AG04450 (cell line): ENCODE measurements at places on chromosomes 1 and 21.
A peak's percentile ranks its signal among the peaks of the same experiment; 100 is the strongest.

DNA sequence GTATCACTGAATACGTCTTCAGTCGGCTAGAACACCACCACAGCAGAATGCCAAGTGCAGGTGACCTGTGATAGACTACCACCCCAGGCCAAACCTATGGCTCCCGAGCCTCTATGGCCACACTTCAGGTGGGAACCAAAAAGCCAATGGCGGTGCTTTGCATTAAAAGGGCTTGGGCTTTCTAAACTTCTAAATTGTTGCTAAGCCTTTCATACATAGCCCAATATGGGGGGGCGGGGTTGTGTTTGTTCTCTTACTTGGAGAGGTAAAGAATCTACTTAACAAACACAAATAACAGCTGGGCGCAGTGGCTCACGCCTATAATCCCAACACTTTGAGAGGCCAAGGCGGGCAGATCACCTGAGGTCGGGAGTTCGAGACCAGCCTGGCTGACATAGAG lies 19.7 kb downstream of the USP48 start:
- DNase-seq, result no peak

DNA sequence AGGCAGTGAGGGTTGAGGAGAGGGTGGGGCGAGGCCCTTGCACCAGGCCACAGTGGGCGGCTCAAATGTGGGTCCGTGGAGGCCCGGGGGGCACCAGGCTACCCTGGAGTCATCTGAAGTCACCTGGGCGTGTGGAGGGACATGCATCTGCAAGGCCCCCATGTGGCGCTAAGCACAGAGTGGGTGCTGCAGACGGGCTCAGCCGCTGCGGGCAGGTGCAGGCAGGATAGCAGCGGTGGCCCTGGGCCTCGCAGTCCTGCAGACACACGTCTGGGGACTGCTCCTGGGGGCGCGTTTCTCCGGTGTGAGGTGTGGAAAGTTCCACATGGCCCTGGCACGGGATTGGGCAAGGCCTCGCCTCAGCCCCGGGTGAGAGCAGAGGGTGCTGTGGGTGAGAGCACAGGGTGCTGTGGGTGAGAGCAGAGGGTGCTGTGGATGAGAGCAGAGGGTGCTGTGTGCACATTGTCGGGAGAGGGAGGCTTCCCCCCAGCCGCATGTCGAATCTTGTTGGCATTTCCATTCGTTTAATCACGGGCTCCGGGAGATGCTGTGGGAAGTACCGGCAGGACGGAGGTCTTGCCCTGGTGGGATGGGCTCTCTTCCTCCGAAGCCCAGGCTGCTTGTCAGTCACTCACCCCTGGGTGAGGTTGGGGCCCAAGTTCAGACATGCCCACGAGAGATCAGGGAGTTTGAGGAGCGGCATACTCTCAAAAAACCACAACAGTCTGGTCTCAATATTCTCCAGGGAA lies 46.5 kb downstream of the TP73 start:
- no peak for DNase-seq

DNA sequence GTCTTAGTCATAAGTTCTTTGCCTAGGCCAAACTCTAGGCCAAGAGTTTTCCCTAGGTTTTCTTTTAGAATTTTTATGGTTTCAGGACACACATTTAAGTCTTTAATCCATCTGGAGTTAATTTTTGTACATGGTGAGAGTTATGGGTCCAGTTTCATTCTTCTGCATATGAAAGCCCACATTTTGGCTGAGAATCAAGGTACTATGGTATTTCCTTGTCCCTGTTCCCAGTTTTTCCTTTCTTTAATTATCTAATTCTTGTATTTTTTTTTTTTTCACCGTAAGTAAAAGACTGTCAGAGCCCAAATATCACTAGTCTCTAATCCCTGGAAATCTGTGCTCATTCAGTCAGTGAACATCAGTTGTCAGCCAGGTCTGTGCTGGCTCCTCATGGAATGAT lies 105.4 kb downstream of the MAP3K21 start:
- no peak for DNase-seq

DNA sequence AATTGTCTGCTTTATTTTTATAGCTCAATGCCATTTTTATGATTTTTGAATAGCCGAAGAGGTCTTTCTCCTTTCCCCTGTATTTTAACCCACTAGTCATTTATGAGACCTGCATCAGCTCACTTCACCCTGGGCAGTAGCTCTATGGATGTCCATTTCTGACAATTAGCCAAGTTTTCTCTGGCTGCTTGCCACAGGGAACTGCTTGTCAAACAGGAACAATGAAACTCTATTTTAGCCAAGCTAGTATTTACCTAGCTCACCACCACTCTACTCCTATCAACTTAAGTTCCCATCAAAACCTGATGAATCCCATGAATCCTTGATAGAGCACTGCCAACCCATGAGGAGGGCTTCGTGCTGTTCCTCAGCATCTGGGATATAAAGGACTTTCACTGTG lies 406.7 kb downstream of the RWDD3 start:
- DNase-seq, result no peak

DNA sequence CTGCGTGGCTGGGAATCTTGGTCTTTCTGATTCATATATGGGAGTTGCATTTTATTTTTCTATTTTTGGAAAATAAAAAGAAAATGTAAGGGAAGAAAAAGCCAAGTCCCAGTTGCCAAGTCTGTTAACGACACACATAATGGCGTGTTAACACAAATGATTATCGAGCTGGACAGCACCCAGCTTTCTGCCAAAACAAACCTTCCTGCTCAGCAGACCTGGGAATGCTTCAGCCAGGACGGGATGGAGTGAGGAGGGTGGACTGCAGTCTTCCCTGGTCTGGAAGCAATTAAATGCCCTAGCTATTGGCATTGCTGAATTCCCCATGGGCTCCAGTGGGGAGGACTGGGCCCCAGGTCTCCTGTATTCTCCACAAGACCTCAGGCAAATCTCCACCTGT lies 184.2 kb upstream of the USP24 start:
- DNase-seq, result no peak

- DNase-seq, result no peak
Measured at GRCh38 chr1:230259621-230260020, 166.5 kb downstream of the PGBD5 start.

- DNase-seq, result no peak
Measured at GRCh38 chr1:39992234-39992633, 37.3 kb downstream of the MFSD2A start.

DNA sequence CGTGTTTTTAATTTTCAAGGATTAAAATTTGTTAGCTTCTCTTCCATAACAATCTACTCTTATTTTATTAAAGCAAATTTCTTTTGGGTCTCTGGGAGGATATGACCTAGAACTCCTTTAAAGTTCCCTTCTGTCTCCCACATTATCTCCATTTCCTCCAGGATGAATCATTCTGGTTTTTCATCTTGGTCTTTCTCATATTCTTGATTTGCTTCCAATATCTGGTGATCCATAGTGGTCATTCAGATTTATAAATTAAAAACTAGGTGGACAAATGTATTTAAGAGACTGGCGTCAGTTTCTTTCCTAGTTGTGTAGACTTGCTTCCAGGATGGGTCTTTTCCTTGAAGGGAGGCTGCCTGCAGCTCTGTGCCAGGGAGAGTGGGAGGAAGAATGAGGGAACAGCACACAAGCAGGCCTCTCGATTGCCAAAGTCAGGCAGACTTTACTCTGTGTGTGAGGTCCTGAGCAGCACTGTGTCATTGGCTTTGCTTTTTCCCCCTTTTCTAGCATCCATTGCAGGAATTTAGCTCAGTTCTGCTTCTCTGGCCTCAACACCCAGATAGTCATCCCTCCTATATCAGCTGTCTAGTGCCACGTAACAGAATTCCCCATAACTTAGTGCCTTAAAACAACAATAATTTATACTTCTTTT lies 48.1 kb upstream of the FOXO6 start:
- DNase-seq, result no peak

GRCh38 chr1:169896013-169896412 lies 2.3 kb upstream of the SCYL3 start:
- no peak for DNase-seq

GRCh38 chr1:78254517-78254916 lies 208.8 kb downstream of the GIPC2 start:
- DNase-seq, result no peak

GRCh38 chr1:212478467-212479025 lies 45.8 kb downstream of the NENF start:
- no peak for DNase-seq

DNA sequence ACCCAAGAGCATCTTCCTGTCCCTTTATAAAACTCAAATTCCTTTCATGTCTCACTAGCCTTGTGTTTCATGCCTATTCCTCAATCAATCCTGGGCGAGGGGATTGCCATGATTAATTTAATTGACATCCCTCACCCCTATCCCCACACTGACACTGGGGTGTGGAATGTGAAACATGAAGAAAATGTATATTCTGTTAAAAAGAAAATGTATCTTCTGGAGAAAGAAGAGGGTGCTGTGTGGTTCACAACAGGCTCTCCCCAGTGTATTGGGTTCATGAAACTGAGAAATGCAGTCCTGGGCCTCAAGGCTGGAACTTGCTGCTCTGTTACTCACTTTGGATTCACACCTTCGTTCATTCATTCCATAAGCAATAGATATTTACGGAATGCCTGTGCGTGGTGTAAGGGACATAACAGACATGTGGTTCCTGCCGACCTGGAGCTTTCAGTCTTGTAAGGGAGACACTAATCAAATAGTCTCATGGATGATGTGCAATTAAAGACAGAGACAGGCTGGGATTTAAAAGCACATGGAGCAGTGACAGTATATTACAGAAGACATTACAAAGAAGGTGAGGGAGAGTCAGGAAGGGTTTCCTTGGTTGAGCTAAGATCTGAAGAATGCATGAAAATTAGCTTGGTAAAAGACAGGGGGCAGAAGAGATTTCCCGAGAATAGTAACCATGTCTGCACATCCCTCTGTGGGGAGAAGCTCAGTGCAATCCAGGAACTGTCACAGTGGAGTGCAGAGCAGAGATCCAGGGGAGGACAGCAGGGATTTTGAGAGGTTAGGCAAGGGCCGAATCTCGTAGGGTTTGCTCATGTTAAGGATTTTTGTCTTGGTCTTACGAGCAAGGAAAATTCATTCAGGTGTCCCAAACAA lies 32.1 kb downstream of the SERTAD4 start:
- DNase-seq, result no peak

DNA sequence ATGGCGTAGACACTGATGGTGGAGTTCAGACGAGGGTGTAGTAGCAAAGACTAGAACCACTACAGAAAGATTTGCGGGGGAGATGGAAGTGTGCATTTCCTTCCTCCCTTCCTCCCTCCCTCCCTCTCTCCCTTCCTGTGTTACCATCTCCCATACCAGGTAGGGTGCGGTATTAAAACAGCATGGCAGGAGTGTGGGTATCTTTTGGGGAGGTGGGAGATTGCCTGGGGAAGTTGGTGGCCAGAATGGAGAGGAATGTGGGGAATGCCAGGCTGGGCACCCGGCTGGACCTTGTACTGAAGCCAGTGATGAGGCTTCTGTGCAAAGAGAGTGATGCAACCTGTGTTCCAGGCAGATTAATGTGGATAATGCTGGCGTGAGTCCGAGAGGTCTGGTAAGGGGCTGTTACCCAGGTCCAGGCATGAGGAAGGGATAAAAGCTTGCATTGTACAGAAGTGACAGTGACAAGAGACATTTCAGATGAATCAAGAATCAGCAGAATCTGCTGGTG lies 30.3 kb upstream of the PPP2R5A start:
- no peak for DNase-seq

- no peak for DNase-seq
Measured at GRCh38 chr1:4894566-4894965, 240.2 kb downstream of the AJAP1 start.

- DNase-seq, result no peak
Measured at GRCh38 chr1:11229203-11229602, 33.1 kb downstream of the MTOR start.

DNA sequence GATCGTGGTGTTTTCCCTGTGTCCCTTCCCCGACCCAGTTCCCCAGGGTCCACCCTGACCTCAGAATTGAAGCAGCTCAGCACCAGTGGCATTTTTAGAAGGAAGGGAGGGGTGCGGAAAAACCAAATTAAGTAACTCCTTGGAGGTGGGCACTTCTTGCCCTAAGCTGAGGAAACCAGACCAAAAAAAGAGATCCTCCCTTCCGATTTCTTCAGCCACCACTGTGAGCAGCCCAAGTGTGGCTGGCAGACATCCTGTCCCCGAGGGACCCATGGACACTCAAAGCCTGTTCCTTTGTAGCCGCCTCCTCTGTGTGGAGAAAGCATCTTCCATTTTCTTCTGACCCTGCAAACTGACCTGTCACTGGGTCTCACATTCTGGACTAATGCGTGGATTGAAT lies 31.3 kb downstream of the KIRREL1 start:
- DNase-seq, result no peak

DNA sequence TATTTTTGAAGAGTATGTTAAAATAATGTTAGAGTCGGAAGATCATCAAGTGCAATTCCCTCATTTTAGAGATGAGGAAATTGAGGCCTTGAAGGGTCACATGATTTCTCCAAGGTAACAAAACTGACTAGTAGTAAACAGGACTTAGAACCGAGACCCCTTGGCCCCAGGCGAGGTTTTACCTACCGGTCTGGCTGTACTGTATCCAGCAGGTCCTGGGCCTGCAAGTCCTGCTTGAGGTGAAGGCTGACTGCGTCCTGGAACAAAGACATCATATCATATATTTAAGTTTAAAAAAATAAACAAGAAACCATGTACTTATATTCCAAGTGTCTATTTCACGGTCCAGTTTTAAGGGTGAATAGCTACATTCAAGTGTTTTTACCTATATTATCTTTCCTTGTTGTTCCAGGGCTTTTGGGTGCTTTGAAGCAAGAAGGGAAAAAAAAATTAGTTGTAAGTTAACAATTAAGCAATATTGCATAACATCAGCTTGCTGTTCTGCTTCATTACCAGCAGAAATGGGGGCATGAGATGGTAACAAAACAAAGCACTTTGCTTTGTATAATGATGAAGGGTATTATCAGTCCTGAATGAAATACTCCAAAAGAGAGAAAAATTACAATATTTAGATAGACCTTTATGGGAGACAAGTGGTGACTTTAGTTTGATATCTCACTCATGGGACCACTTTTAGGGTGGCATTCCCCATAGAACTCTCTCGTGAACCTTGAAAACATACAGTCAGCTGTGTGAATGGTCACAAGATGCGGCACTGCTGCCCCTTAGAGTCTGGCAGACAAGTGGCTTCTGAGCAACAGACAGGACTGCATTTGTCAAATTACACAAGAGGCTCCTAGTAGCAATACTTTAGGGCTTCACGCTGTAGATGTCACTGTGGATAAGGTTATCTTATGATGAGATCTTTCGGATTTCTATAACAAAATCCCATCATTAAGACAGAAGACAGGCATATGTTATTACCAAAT lies 29.8 kb upstream of the CFAP298 start:
- DNase-seq, result no peak

GRCh38 chr1:3313576-3313950 lies 140.9 kb upstream of the ARHGEF16 start:
- peak; percentile 55 for DNase-seq

GRCh38 chr1:90274376-90274775 lies 279.5 kb downstream of the ZNF326 start:
- no peak for DNase-seq

GRCh38 chr1:92995441-92996430 lies 34.5 kb upstream of the DIPK1A start:
- no peak for DNase-seq

- peak; percentile 62 for DNase-seq
Measured at GRCh38 chr1:183989078-183989577, 48.4 kb downstream of the COLGALT2 start.

GRCh38 chr1:44759077-44759476 lies 16.3 kb upstream of the RPS8 start:
- DNase-seq, result no peak
